ENCODE measurements at places on chromosomes 7 and 10.
A peak's percentile ranks its signal among the peaks of the same experiment; 100 is the strongest.

DNA sequence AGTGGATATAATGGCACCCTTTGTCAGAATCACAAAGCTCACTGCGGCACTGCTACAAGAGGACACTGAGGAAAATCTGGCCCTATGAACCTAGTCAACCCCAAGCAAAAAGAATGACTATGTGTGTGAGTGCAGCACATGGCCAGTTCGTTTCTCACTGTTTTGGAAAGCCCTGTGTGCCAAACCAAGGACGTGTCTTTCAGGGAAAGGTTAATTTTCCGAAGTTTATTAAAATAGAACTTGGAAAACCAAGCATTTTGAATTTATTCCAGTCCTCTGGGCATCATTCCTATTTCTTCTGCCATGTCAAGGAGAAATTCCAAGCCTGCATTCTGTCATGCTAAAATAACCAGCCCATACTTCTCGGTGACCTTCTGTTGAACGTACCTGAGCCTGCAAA, 471.8 kb downstream of the PLXDC2 start:
- no peak for DNase-seq

GRCh38 chr10:35532141-35532540, 73.0 kb upstream of the GJD4 start:
- DNase-seq, result no peak

- no peak for DNase-seq
Measured at GRCh38 chr10:13542533-13542932, 13.7 kb upstream of the BEND7 start.

- DNase-seq, result no peak
Measured at GRCh38 chr7:29815181-29816105, 9.1 kb downstream of the WIPF3 start.

GRCh38 chr7:77266291-77266794, 66.7 kb upstream of the FGL2 start:
- peak; percentile 20 for DNase-seq

GRCh38 chr7:45066409-45066808, 22.4 kb downstream of the NACAD start:
- DNase-seq, result no peak

DNA sequence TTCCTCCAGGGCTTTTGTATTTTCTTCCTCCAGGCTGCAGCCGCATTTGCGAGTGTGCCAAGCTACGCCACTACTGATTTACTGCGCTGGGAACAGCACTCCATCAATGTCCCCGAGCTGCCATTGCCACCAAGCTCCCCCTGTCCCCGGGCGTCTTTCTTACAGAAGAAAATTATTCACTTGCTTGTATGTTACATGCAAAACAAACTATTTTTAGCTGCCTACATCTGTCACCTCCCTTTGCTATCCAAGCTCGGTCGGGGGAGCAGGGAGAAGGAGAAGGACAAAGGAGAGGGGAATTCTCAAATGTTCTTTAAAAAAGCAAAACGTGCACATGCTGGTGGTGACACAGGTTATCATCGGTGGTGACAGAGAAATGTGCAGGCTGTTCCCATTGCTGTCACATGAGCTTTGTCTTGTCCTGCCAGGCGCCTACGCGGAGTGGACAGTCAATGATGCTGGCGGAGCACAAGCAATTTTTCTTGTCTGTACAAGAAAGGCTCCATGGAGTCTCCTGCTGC, 93.1 kb downstream of the ADARB2 start:
- DNase-seq, result no peak

DNA sequence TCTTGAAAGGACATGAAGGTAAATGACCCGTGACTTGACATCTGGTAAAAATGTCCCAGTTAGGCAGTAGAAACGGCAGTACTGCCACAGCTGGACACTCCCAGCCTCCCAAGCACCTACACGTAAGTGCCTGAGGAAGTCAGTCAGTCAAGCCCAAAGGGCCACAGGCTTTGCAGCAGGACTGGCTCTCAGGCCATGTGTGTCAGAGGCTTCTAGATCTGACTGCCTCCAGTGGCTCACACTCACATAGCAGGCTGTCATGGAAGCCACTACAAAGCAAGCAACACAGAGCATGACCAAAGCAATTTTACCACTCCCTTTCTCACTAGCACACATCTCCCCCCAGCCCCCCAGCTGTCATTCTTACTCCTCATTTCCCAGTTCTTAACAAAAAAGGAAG, 17.8 kb upstream of the CCNJ start:
- DNase-seq, result no peak

DNA sequence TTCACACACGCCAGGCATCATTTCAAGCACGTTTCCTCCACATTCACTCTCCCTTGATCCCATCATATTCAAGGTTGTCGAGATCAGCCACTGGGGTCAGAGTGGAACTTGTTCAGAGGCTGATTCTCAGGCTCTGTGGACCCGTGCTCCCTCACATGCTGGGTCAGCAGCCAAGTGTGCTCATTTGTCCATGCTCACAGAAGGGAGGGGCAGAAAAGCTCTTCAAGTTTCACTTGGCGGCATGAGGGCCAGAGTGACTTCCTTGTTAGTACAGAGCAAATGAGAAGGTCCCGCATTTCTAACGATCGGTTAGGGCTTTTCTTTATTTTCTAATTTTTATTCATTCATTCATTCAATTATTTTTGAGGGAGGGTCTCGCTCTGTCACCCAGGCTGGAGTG, 82.2 kb downstream of the EBLN1 start:
- DNase-seq, result no peak

- DNase-seq, result no peak
Measured at GRCh38 chr10:43902842-43903241, 254.2 kb upstream of the ZNF32 start.

- DNase-seq, result no peak
Measured at GRCh38 chr7:5545222-5545914, 121.7 kb upstream of the TNRC18 start.

DNA sequence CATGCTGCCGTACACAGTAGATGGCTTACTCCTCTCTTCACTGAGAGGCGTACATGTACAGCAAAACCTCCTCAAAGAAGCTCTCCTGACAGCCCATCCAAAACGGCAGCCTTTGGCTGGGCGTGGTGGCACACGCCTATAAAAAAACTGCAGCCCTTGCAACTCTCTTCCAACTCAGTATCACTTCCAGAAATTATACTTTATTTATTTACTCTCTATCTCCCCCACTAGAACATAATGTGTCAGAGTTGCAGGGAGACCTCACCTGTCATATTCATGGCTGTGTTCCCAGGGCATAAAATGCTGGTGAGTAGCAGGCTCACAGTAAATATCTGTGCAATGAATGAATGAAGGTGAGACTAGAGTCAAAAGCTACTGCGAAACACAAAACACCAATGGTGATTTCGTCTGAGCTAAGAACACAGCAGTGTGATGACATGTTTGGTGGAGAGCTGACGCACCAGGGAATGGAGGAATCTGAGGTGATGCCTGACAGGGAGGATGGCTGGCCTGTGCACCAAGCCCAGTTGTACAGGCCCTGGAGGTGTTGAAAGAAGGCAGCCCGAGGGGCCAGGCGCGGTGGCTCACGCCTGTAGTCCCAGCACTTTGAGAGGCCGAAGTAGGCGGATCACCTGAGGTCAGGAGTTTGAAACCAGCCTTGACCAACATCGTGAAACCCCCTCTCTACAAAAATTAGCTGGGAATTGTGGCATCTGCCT, 55.3 kb downstream of the COBL start:
- no peak for DNase-seq

DNA sequence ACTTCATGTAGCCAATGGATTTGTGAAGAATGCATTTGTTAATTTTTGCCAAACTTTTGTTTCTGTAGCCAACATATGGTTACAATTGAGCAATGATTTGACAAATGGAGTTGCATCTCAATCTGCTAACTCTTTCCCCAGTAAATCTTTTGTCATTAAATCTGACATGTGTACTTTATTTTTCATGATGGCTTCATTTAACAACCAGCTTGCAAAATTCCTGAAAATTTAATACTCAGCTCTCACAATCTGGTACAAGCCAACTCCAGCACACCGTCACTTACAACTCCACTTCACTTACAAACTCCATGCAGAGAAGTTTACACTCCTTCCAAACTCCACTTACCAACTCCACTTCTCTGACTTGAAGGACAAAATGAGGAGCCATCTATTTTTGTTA, 26.5 kb upstream of the HIBADH start:
- DNase-seq, result no peak

GRCh38 chr10:78166261-78166660, 132.6 kb downstream of the RPS24 start:
- no peak for DNase-seq

DNA sequence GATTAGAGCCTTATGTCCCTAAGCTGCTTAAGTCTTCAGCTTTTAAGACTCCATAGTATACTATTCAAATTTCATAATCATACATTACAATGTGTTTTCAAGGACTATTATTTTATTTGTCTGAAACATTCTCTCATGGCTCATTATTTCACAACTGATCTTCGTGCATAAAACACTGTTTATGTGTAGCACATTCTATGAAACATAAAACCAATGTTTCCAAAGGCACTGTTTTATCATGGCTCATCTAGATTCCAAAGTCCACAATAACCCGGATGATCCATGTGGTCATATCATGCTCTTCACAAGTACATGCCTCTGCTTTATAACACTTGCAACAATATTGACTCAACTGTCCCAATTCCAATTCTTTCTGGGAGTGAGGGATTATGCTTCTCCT, 806.1 kb downstream of the TNS3 start:
- no peak for DNase-seq
